ENCODE measurements at places on chromosomes 6 and 20.

DNA sequence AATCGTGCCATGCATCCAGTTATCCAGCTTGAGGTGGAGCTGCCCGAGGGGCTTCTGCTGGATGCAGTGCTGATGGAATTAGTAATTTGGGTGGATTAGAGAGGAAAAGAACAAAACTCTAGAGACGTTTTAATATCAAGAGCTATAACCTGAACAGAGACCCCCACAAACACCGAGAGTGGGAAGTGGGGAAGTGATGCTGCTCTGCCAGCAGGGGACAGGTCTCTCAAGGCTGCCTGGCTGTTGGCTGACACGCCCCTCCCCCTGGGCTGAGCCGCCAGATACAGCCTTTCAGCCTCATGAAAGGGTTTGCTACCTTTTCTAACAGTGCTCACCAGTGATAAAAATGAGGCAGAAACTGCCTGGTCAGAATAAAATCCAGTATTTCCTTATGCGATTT, 9.6 kb downstream of the LEMD2 start:
- DNase-seq = no peak

DNA sequence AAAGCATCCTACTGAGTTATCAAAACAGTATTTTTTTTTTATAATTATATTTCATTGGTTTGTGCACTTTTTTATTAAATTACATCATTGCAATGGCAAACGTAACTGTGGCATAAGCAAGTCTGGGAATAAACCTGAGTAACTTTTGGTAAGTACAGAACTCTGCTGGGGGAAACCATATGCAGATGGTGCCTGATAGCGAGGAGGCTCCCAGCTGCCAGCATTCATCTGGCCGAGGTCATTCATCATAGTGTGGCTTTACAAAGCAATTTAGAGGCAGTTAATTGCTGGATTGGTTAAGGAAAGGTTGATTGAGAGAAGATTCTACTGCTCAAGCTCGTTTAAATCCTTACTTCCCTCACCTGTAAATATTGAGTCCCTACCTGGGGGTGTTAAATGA, 52.6 kb downstream of the HECA start:
- no peak for DNase-seq

- DNase-seq = no peak
Measured at GRCh38 chr6:25458485-25458884, 179.3 kb downstream of the CARMIL1 start.

GRCh38 chr20:51738877-51739447, 29.2 kb downstream of the ATP9A start:
- no peak for DNase-seq

DNA sequence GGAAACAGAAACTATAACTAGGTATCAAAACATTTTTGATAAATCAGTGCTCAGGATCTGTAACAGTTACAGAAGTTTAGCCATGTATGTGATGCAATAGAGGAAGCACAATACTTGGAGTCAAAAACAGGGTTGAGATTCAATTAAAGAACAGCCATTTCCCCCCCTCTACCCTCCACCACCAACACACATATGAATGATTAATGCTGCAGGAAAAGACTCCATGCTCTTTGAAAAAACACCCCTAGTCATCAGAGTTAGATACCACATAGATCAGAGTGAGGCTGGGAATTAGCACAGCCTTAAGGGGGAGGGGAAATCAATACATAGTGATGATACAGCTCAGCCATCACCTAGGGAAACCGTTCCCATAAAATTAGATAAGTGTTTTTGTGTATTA, 108.9 kb upstream of the EMILIN3 start:
- no peak for DNase-seq

DNA sequence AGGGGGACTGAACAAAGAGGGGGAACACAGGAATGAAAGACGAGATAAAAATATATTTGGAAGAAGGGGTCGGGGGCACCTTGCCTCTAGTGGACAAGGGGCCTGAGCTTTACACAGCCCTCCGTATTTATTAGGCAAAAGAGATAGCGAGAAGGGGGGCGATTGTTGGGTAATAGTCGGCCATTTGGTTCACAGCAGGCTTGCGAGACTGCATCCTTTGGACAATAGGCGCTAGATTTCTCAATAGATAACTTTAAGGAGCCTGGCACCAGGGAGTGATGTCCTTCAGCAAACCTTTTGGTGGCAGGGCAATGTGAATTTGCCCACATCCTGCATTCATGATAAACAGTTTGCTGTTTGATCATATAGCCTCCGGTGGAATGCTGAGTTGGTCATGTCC, 3.0 kb upstream of the NANP start:
- DNase-seq = no peak

DNA sequence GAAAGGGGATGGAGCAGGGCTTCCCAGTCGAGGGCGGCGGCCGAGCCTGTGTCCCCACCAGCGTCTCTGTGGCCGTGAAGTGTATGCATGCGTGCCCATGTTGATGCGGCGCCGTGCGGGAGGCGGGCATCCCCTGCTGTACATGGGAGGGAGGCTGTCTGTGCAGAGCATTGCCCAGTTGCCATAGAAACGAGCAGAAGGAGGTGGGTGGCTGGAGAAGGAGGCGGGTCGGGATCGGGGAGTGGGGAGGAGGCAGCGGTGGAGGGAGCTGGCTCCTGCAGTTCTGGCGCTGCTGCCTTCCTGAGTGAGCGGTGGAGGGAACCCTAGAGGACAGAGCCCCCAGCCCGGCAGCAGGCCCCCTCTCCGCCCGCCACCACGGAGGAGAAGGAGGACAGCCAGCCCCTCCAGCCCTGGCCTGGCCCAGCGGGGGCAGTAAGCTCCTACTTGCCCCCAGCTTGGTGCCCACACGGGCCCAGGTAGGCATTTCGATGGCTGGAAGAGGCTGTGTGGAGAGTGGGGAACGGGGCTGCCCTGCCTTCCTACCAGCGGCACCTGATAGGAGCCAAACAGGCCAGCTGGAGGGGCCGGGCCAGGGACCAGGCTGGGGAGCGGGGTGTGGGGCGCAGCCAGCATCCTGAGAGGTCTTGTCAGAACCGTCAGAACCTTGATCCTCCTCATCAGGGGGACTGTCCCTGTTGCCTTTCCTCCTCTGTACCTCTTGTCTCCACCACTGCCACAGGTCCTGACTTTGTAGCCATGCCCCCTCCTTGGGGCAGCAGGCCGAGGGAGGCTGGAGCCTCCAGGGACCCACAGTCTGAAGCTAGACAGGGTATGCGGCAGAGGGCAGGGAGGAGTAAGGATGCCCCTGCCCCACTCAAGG, 41.3 kb downstream of the SPDEF start:
- no peak for DNase-seq

DNA sequence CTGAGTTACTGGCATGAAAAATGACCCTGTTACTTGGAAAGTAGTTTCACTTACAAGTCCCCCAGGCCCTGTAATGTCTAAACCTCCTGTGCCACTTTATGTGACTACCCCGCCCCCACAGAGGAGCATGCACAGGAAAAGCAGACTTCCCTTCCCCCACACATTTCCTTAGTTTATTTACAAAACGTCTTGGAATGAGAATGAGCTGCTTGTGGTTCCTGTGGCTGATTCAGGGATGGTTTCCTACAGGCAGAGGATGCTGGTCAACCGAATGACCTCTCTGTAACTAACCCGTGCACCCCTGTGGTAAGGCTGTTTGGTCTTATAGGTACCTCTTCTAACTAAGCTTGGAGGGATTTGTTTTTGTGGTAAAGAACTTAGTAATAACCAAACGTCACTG, 28.5 kb downstream of the RSPO3 start:
- no peak for DNase-seq

DNA sequence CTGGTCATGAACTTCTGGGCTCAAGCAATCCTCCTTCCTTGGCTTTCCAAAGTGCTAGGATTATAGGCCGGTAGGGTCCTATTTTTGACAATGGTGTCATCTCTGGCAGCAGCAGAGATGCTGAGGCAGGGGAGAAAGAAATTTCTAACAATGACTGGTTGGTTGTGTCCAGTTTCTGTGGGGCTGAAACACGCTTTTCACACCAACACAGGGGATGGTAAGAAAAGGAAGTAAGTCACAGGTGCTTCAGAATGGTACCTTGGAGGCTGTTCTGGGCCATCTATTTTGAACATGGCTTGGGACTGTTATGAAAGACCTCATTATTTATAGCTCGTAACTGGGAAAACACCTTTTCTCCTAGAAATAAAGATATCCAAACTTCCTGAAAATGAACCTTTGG, 72.6 kb downstream of the GJA10 start:
- no peak for DNase-seq

GRCh38 chr6:154122195-154122925, 83.3 kb downstream of the OPRM1 start:
- DNase-seq = no peak

GRCh38 chr6:166476061-166476591, 93.4 kb upstream of the MPC1 start:
- no peak for DNase-seq

DNA sequence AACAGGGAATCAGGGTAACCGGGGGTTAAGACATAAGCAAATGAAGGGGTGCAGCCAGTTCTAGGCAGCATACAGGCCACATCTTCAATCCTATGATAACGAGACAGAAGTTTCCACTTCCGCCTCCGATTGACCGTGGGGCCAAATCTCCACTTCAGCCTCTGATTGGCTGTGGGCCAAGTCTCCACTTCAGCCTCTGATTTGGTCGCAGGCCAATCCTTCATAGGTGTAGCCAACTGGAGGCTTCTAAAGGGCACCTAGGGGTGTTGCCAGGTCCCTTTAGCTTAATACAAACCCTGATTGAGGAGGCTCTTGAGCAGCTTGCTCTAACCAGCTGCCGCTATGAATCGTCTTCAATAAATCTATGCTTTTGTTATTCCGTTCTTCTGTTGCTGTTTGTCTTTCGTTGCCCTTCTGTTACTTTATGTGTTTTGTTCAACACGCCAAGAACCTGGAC, 2.1 kb upstream of the ERGIC3 start:
- no peak for DNase-seq

DNA sequence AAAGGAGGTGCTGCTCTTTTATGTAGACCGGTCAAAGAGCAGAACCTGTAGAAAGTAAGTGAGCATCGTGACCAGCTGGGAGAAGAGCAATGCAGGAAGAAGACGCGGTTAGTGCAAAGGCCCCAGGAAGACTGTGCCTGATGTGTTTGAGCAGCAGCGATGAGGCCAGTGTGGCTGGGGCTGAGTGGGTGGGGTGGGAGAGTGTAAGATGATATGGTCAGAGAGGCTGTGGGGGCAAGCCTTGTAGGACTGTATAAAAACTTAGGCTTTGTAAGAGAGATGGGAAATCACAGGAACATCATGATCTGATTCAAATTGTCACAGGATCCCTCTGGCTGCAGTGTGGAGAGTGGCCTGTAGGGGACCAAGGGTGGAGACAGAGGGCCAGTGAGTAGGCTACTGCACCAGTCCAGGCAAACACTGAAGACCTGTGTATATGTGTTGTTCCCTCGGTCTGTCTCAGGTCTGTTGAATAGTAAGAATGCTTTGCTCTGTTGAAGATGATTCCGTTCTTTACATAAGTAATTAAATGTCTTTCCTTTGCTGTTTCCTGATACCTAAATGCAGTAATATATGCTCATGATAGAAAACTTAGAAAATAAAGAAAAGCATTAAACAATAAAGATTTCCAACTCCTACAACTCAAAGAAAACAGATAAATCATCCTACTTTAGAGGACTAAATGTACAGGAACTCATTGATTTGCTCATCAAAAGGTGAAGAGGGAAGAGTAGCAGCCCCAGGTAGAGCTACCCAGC, 23.6 kb upstream of the WFDC2 start:
- peak; percentile 24 for DNase-seq

DNA sequence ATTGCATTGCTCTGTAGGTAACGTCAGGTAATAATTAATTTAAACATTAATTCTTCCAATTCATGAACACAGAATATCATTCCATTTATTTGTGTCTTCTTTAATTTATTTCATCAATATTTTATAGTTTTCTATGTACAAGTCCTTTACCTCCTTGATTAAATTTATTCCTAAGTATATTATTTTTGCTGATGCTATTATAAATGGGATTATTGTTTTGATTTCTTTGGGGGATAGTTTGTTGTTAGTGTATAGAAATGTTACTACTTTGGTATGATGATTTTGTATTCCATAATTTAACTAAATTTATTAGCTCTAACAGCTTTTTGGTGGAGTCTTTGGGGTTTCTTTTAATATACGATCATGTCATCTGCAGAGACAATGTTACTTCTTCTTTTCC, 44.7 kb upstream of the CCND3 start:
- DNase-seq = no peak

DNA sequence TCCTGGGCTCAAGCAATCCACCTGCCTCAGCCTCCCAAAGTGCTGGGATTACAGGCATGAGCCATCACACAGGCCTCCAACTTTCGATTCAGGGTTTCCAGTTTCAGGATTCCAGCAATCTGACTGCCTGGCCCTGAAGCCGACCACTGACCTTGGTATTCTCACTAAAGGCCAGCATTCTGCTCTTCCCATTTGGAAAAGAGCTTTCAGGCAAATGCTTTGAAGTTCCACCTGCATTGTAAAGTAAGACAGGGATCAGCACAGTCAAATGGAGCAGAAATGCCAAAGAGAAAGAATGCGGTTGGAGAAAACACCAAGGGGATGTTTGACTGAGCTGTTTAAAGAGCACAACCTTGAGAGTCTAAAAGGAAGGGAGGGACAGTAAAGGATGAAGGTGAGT, 117.0 kb upstream of the CEP85L start:
- DNase-seq = no peak

DNA sequence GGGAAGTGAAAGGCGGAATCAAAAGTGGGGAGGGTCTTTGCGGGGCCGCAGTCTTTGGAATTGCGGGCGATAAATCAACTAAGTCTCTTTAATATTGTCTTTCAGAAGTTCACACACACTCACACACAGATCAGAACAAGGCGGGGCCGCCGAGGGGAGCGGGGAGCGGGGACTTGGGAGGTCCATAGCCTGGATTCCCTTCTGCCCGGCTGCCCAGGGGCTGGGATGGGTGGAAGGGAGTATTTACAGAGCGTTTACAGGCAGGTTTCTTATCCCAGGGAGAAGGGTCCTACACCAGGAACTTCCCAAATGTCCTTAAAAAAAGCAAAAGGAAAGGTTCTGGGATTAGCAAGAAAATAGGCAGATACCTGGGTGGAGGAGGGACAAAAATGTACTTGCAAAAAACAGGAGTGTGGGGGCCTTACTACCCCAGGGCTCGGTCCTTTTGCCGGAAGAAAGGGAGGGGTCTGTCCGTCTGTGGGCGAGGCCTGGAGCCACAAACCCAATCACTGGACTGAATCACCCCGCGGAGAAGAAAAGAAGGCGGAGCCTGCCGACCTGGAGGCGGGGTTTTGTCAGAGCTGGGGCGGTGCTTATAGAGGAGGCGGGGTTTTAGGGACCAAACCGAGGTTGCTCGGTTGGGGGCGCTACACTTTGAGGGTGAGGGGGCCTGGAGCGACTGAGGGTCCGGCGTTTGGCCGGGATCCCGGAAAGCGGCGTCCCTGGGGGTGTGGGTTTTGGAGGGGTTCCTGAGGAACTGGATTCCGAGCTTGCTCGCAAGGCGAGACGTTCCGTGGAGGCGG, 3.2 kb downstream of the PRRT1 start:
- peak; percentile 60 for DNase-seq

- no peak for DNase-seq
Measured at GRCh38 chr6:38270367-38270766, 369.4 kb downstream of the BTBD9 start.

GRCh38 chr20:1528811-1529210, 28.7 kb downstream of the SIRPD start:
- DNase-seq = no peak

- no peak for DNase-seq
Measured at GRCh38 chr6:15310680-15311079, 64.8 kb downstream of the JARID2 start.

Measured in stimulated activated CD4-positive, alpha-beta T cell treated with anti-CD3 and anti-CD28 coated beads, Interleukin-12 subunit alpha, Interleukin-12 subunit beta, amount 100 ng/mL, for 4 hours (primary cell).